ENCODE measurements at places on chromosomes 6 and 20. TPM values are rescaled to one million over a fixed set of nuclear protein-coding genes. Genes with fewer than 3 reads are reported as not detected.

GRCh38 chr6:903761-904160, 210.8 kb upstream of the EXOC2 start:
- no peak for DNase-seq

HLA-DPA1 gene
- 18.7 TPM for polyA plus RNA-seq

COL9A1 gene
- 43.2 TPM for polyA plus RNA-seq

NELFCD gene
- polyA plus RNA-seq, result 150 TPM

SLC26A8 gene
- 0.16 TPM for polyA plus RNA-seq

C6orf47 gene
- polyA plus RNA-seq, result 15.8 TPM

DNA sequence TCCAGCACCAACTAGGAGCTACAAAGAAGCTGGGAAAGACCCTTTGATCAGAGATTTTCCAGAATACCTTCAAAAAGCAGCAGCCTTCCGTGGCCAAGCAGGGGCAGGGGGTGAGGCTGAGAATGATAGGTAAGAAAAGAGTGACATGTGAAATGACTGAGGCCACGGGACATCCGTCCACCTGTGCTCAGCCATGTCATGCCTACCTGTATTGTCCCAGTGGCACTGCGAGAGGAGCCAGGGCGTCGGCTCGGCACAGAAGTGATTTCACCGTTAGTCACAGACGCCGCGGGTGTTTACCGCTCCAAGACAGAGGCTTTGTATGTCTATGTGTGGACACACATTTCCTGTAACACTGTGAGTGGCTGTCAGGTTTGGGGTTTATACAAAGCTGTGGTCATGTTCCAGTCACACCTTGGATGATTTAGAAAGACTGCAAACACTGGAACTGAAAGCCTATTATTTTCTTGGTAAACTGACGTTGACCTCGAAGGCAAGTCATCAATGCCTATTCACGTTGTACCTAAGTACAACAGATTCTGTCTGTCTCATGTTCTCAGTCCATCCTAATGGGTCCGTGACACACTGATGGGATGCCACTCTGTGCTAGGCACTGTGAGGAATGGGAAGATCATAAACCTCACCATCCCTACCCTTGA, 32.1 kb upstream of the JAG1 start:
- DNase-seq, result no peak

DEFB123 gene
- polyA plus RNA-seq, result not detected

PNPLA1 gene
- 2.1 TPM for polyA plus RNA-seq

GRCh38 chr6:158061361-158061708, 79.7 kb downstream of the SYNJ2 start:
- no peak for DNase-seq

DNA sequence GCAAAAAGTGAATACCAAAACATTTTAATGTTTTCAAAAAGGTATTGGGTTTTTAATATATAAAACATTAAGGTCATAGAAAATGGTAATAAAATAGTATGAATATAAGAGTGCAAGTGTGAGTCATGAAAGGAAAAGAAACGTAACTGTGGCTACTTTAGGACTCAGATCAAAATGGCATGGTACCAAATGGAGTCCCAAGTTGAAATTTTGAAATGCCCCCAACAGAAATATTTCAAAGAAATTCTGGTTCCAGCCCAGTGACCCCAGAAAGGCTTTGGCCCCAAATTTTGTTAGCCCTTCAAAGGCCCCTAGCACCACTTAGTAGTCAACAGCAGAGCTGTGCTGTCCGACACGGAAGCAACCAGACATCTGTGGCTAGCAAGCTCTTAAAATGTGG, 6.0 kb downstream of the COL12A1 start:
- DNase-seq, result no peak

Data from left renal pelvis (tissue), 4 donors.